ENCODE measurements at places on chromosomes 3 and 15.

GRCh38 chr3:142968319-142969025, 5.0 kb upstream of the PAQR9 start:
- no peak for DNase-seq

DNA sequence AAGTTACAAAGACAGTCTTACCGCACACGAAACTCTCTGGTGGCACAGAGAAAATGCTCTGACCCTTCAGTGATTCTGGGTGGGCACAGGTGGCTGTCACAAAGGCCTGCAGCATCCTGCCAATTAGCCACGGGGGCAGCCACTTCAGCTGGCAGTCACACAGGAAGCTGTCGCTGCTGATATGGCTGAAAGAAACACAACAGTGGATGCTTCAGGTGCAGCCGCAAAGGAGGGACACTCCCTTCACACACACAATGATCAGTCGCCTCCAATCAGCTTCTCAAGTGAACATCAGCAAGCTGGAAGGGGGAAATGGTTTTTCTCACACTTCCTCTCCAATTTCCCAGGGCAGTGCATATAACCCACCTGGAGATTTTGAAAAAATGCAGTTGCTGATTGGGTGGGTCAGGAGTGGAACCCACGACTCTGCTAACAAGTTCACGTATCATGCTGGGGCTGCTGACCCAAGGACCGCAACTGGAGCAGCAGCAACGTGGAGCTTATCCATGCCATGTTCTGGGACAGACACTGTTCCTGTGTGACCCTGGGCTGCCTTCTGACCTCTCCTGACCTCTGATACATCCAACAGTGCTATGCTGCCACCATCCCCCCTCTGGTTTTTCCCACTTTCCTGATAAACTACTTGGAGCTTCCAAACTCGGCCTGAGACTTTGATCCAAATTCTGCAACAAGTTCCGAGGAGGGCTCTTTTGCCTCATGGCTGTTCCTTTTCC, 106.6 kb downstream of the LRIG1 start:
- DNase-seq: no peak

DNA sequence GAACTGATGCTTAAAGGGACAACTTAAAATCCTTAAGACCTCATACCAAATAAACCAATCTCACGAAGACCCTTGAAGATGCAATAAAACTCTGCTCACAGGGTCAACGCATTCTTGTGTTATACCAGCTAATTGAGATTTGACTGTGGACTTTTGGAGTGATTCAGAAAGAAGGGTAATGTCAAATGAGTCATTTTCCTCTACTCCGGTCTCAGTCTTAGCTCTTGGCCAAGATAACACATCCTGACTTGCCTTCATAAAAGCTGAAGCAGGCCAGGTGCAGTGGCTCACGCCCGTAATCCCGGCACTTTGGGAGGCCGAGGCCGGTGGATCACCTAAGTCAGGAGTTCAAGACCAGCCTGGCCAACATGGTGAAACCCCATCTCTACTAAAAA, 3.8 kb downstream of the PKM start:
- no peak for DNase-seq

DNA sequence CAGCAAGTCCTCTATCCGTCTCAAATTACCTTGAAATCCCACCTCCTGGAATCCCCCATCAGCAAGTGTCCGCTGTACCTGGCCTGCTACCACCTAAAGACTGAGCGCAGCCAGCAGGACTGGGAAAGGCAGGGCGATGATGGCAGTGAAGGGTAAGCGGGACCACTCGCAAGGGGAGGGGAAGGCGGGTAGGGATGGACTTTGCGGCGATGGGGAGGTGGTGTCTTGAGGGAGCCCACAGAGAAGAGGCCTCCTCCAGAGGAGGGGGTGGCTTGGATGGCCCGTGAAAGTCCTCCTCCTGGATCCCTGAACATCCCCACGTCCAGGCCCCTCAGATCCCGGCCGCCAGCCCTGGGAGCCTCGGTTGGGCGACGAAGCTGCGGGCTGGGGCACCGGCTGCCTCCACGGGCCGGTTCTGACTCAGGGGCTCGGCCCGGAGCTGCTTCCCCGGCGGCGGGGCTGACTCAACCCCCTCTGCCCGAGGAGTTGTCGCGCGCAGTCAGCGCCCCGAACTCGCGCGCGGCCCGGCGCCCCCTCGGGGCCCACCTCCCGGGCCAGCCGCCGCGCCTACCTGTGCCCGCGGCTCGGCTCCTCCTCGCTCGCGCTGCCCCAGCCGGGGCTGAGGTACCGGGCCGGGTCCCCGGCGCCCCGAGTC, 512 bp downstream of the LARP6 start:
- DNase-seq: peak; percentile 49

DNA sequence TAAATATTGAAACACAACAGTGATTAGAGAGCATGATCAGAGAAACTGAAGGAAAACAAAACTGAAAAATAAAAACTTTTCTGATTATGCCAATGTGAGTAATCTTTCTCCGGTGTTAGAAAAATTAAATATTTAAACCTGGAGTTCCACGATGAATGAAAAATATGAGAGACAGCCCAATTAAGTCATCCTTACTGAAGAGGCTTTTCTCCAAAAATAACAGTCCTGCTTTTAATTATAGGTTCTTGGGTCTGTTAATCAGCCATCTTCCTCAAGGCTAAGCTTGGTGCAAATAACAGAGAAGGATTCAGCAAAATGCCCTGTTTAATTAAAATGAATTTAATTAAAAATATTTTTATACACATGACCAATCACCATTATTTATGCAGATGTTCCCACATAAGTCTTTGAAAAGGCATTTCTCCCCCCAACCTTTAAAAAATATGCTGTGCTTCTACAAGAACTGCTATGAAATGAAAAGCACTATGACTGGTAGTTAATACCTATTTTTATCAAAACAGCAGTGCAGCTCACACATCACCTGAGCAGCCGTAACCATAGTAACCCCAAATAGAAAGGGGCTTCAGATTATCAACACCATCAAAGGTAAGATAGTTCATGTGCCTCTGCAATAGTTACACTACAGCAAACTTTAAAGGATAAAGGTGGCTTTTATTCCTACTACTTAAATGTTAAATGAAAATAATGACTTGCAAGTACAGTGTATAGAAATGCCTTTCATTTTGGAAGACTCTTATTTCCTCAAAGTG, 175.7 kb downstream of the SLC9A9 start:
- no peak for DNase-seq

DNA sequence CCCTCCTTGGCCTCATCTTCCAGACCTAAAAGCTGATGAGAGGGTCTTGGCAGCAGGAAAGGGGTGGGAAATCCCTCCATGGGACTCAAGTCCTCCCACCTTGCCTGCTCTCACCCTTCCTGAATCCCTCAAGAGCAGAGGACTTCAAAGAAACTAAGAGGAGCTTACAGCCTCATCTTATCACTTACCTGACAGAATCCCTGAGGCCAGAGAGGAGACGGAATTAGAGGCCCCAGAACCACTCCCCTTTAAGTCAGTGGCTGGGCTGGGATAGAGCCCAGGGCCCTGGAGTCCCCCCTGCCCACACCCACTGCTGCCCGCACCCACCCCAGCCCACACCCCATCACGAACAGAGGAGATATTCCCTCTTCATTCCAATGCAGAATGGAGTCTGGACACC, 15.2 kb downstream of the LOXL1 start:
- no peak for DNase-seq

GRCh38 chr15:51861557-51862359, 32.3 kb downstream of the TMOD3 start:
- DNase-seq: no peak

DNA sequence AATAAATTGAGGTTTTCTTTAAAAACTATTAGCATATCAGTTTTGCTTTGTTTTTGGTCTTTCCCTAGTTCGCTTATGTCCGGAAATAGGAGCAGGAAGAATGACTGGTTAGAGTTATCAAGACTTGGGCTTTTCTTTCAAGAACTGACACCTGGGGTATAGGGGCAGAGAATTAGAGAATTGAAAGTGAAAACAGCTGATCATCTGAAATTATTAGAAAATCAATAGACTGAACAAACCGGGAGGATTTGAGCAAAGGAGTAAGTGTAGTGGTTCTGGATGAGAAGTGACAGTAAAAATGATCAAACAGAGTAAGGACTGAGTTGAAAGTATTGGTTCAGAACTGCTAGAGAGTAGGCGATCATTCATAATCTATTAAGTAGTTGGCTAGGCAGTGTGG, 6.0 kb downstream of the MINDY2 start:
- no peak for DNase-seq

DNA sequence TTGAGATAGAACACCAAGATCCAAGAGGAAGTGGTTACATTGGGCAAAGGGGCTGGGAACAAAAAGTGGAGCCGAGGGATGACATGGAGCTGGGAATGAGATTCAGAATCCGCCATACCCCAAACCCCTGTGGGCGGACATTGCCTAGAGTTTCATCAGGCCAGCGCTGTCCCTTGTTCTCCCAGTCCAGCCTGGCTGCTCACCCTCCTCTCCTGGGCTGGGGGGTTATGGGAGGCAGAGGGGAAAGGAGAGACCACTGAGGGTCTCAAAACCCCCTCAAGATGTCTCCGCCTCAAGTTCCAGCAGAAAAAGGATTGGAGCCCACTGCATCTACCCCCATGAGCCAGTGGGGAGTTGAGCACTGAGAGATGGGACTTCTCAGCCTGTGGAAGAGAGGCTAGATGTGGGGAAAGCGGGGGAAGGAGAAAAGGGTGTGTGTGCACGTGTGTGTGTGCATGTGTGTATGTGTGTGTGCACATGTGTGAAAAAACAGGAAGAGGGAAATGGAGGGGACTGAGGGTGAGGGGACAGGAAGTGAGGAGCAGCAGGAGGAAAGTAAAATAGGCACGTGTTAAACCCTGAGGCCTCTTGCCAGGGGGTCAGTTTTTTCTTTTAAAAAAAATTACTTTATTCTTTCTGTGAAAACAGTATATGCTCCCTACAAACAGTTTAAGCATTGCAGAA, 14.3 kb downstream of the GRM2 start:
- DNase-seq: no peak

DNA sequence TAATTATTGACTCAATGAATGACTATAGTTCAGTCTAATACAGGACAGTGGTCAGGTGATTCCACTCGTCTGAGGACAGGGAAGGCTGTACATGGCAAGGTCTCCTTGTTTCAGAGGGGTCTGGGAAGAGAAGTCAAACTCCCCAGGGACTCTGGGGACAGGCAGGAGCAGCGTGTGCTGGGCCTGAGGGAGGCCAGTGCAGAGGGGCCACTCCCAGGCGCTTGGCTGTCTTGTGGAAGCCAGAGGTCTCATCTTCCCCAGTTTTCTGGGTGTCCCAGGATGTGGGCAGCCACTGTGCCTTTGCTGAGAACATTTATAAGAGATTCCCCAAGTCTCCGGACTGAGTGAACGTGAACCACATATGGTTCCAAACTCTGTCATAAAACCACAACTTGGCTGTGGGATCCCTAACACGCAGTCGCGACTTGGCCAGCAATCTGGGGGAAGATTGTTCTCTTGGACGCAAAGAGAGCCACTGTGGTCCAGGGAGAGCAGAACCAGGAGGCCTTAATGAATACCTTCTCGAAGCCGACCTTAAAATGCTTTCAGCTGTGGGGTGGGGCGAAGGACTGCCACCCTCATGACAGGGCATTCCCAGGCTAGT, 30.4 kb downstream of the BHLHE40 start:
- DNase-seq: no peak

- DNase-seq: peak; percentile 1
Measured at GRCh38 chr15:21269121-21269520, 171.2 kb downstream of the POTEB3 start.

DNA sequence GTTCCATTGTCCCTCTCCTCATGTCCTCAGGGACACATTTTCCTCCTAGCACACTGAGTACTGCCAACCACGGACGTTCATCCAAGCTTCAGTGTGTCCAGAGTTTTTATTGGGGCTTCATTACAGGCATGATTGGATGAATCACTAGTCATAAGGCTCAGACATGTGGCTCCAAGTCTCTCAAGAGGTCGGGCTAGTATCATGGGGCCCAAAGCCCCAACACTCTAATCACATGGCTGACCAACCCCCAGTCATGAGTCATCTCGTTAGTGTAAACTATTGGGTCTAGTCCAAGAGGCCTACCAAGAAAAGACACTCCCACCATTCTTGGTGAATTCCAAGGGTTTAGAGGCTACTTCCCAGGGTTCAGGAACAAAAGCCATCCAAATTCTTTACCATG, 4.4 kb downstream of the TERC start:
- DNase-seq: no peak

DNA sequence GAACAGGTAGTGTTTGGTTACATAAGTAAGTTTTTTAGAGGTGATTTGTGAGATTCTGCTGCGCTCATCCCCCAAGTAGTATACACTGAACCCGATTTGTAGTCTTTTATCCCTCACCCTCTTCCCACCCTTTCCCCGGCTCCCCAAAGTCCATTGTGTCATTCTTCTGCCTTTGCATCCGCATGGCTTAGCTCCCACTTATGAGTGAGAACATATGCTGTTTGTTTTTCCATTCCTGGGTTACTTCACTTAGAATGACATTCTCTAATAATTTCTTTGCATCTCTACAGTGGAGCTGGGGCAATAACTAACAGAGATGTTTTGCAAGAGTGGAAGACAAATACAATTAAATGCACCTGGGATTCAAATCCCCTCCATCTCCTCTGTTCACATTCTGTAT, 93.2 kb downstream of the TP63 start:
- no peak for DNase-seq

DNA sequence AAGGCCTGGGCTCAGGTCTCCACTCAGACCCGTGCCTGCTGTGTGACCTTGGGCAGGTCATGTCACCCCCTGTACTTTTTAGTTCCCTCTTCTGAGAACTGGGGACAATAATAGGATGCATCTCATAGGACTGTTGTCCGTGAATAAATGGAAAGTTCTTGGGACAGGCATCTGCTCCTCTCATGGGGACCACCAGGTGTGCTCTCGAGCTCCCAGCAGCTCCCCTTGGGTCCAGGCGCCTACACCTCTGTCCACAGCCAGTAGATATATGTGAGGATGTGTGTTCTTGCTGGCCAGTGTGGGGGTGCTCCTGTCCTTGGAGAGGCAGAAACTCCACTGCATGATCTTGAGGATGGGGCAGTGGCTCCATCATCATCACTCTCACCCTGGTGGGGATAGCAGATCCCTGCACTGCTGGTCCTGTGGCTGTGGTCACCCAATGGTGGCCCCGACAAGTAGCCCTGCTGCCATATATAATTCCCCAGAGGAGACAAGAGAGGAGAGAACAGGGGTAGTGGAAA, 257.6 kb upstream of the TLE3 start:
- no peak for DNase-seq

DNA sequence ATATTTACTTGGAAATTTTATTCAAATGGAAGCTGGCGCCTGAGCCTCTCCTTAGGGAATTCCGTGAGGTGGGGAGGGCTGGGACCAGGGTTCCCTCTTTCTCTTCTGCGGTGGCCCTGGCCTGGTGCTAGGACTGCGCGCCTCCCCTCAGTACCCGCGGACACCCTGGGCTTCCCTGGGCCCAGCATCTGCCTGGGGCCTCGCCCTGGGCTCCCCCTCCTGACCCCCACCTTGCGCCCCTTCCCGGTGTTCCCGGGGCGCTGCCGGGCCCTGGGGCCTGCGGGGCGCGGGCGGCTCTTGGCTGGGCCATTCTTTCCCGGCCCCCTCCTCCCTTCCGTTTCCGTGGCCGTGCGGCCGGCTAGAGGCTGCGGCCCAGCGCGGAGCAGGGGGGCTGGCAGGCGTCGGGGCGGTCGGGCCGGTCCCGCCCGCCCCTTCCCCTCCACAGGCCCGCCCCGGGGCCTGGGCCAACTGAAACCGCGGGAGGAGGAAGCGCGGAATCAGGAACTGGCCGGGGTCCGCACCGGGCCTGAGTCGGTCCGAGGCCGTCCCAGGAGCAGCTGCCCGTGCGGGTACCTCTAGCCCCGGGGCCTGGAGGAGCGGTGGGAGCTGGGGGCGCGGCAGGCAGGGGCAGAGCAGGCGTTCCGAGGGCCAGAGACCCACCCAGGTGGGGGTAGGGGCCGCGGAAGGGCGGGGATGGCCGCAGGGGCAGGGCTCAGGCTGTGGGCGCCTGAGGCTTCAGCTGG, at the start of gene FES:
FES (plus strand) TSS at position 529 of the 743 bp plus-strand sequence. CDS start 542 bp downstream, outside the sequence.
- DNase-seq: no peak

All from SK-N-DZ (cell line).